Kidney (tissue), 22 donors: ENCODE measurements at places on chromosomes 6 and 20. TPM values are rescaled to one million over a fixed set of nuclear protein-coding genes. Genes with fewer than 3 reads are reported as not detected.

SLC16A10 gene
- polyA plus RNA-seq, result 5.9 TPM

ATXN1 gene
- polyA plus RNA-seq, result 4.2 TPM

OLIG3 gene
- polyA plus RNA-seq, result not detected

PRSS35 gene
- 2.0 TPM for polyA plus RNA-seq

RIPPLY2 gene
- not detected for polyA plus RNA-seq

PPP1R16B gene
- polyA plus RNA-seq, result 11.5 TPM

HELZ2 gene
- 3.2 TPM for polyA plus RNA-seq

PCIF1 gene
- polyA plus RNA-seq, result 27.4 TPM
